ENCODE measurements at places on chromosomes 3 and 15.
A peak's percentile ranks its signal among the peaks of the same experiment; 100 is the strongest.

- no peak for DNase-seq
These were observed 32.6 kb upstream of the PDE8A start for GRCh38 chr15:84949043-84949442.

GRCh38 chr15:77597804-77598453 lies 34.8 kb downstream of the LINGO1 start:
- DNase-seq = no peak

GRCh38 chr3:194460566-194460965 lies 26.2 kb downstream of the ATP13A3 start:
- no peak for DNase-seq

- DNase-seq = peak; percentile 19
These were observed 12.9 kb downstream of the AMOTL2 start for GRCh38 chr3:134361162-134361835.

- no peak for DNase-seq
These were observed 50.7 kb downstream of the SCN5A start for GRCh38 chr3:38598791-38599190.

GRCh38 chr15:67051088-67052045 lies 14.0 kb upstream of the SMAD3 start:
- DNase-seq = no peak

DNA sequence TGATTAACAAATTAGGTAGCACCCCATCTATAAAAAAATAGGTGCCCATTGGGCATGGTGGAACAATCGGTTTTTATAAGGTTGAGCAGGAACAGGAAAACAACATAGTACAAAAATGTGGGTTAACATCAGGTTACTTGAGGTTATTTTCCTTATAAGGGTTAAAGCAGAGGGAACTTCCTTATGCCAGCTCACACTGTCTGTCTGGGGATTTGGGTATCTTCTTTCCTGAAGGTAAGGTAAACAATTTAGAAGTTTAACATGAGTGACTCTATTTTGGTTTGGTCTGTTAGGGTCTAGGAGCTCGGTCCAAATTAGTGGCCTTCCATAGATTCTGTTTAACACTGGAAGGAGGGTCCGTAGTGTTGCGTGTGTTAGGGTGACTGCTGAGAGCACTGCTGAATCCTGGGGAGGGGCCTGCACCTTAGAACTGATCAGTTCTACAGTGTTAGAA lies 14.7 kb downstream of the CHD2 start:
- peak; percentile 11 for DNase-seq

DNA sequence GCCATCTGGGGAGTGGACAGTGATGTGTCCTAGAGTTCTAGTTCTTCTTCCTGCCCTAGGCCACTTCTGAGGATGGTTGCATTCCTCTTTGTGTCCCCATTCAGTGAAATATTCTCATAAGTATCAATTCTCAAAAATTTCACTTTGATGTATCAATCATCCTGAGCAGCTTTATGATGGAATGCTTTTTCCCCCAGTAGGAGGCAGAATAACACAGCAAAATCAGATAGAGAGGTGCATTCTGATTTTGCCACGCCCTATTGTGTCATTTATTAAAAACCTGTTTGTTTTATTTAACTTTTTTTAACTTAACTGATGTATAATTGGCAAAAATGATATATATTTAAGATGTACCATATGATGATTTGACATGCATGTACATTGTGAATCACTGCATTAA lies 656.0 kb upstream of the GRM7 start:
- no peak for DNase-seq

DNA sequence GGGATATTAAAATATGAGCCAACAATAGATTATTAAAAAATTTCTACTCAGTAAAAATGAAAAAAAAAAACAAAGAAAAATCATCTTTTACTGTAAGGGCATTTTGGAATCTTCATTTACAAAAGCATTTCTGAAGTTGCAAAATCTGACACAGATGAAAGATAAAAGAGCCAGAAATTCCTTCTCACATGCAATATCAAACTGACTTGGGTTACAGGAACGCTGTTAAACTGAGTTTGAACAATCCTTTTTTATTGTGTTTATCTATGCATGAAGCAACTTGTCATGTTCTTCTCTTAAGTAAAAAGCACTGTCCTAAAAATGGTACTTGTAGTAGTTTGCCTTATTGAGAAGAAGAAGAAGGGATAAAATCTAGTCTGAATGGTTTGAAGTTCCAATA lies 468.5 kb upstream of the KCNMB2 start:
- no peak for DNase-seq

DNA sequence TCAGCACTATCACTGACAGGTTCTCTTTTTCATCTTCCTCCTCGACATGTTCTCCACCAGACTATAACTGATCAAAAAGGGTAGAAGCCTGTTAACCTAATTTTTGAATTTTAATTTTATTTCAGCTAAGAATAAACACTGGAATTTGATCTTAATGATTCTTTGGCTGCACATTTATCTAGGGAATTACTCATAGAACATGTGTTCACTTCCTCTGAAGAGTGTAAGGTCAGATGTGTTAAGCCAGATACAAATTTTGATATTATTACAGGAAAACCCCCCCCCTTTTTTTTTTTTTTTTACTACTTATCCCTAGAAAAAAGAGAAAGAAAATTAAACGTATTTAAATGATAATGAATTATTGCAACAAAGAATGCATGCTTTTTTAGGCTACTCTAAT lies 15.0 kb downstream of the DCBLD2 start:
- DNase-seq = no peak

GRCh38 chr3:101687142-101687931 lies 819 bp upstream of the RPL24 start:
- DNase-seq = no peak

GRCh38 chr3:156448300-156448699 lies 106.6 kb downstream of the SSR3 start:
- DNase-seq = no peak

- DNase-seq = no peak
These were observed 4.7 kb downstream of the INAFM2 start for GRCh38 chr15:40328176-40328575.

- DNase-seq = peak; percentile 55
These were observed 84.5 kb upstream of the SYNPR start for GRCh38 chr3:63193647-63194046.

DNA sequence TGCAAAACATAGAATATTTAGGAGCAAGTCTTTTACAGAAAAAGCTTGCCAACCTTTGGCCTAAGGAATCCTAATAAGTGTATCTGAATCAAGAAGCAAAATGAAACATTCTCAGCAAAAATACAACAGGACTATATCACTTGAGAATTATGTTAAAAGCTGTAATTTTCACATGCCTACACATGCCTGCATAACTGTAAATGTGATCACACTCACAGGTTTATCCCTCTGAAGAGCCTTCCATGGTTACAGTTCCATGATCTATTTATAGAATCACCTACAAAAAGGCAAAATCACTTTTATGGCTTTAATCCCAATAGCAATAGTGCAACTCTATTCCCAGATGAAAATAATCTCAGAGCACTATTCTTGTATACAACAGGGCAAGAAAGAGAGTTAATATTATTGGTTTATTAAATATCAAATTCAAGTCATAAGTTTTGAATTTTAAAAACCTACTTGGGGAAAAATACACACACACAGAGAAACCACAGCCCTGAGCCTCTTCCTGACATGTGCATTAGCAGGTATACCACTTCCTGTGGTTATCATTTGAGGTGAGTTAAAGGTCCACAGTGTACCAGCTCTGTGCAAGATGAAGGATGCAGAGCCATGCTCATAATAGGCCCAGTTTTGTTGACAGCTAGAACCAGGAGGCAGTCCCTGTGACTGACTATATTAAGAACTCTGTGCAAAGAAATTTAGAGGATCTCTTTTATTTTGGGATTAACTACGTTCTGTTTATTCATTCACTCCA lies 252.5 kb upstream of the TGFBR2 start:
- DNase-seq = no peak

DNA sequence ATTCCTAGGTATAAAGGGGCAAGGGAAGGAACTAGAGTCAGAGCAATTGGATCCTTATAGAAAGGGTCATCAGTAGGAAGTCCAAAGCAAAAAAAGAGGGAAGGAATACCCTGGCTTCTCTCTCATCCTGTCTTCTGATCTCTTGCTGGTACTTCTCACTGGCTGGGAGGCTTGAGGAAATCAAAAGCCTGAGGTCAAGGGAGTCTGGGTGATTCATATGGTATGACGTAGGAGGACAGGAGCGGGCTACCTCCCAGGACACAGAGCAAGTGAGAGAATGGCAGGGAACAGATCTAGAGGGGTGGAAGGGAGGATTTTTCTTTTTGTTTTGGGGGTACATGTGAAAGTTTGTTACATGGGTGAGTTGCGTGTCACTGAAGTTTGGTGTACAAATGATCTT lies 76.0 kb downstream of the CFAP20DC start:
- no peak for DNase-seq

GRCh38 chr15:83062768-83063180 lies 4.3 kb downstream of the BTBD1 start:
- DNase-seq = no peak

DNA sequence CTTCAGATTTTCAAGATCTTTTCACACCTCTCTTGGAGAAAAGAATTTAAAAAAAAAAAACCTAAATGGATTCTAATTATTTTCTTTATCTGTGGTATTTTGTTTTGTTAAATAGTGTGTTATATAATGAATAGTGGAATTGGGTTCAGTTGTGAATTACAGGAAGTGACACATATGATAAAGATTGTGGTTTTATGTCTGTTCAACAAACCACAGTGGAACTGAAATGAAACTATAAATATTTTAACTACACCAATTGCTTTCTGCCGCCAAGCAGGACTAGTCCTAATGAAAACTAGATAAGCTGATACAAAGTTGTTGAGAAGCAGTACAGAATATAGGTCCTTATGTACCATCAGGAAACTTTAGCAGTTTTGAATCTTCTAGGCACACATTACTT lies 121.6 kb downstream of the UBE2E2 start:
- DNase-seq = no peak

DNA sequence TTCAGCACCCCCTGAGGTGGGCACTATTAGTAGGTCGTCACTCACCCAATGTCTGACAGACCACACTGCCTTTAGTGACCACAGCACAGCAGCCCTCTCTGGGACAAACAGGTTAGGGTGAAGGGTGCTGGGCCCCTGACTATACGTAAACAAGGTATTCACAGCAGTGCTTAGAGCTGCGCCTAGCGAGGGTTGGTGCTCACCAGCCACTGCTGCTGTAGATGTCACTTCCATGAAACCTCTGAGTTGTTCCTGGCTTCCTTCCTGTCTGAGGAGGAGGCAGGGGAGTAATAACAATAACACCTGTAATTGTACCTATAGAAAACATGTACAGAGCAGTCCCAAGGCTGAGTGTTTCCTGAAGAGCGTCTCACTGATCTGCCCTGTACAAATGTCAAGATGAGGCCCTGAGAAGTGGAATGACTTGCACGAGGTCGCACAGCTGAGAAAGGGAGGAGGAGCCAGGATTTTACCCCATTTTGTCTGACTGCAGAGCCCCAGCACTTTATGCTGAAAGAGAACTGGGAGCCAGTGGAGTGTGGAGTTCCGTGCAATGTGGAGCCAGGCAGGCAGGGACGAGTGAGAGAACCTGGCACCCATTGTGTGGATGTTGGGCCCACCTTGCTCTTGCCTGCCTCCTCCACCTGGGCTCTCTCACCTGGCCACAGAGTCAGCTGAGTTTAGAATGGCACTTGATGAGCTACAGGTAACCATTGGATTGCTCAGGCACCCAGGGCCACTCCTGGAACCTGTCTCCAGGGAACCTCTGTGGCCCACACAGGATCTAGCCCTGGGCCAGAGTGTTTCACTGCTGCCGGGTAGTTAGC lies 93.8 kb downstream of the DNAJB8 start:
- DNase-seq = no peak

- no peak for DNase-seq
These were observed 28.2 kb downstream of the MEIS2 start for GRCh38 chr15:37072181-37072580.

DNA sequence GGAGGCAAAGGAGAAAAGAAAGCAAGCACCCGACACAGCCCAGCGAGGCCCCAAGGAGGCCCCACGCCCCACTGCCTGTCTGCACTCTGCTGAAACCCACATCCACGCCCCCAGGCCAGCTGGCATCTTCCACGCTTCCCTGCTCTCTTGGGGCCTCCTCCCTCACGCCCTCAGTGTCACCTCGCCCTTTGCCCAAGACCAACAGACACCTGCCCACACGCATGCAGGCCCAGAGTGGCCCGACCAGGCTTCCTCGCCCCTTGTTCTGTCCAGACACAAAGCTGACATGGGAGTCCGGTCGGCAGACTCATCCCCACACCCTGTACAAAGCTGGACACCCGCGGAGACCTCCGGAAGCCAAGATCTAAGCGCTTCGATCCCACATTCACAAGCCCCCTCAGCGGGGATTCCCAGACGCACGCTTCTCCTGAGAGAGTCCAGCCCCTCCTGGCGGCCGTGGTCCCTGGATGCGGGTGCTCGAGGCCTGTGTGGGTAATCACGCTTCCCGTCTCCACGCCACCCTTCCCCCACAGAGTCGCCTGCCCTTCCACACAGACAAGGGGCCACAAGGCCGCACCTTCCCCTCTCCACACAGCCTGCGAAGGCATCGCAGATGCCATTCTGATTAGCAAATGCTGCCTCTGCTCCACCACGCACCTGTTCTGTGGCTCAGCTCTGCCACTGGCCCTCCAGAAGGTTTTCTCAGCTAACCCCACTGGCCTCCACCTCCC lies 176.6 kb downstream of the XXYLT1 start:
- no peak for DNase-seq

DNA sequence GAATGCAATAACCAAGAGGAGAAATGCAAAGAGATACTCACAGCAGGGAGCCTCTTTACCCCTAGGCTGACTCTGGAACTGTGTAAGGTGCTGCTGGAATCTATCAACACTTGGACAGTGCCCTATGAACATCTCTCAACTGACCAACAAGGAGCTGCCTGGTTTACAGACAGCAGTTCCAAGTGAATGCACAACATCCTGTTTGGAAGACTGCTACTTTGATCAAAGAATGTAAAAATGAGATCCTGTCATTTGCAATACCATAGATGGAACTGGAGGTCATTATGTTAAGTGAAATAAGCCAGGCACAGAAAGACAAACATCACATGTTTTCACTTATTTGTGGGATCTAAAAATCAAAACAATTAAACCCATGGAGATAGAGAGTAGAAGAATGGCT lies 136.3 kb downstream of the IMPG2 start:
- no peak for DNase-seq

DNA sequence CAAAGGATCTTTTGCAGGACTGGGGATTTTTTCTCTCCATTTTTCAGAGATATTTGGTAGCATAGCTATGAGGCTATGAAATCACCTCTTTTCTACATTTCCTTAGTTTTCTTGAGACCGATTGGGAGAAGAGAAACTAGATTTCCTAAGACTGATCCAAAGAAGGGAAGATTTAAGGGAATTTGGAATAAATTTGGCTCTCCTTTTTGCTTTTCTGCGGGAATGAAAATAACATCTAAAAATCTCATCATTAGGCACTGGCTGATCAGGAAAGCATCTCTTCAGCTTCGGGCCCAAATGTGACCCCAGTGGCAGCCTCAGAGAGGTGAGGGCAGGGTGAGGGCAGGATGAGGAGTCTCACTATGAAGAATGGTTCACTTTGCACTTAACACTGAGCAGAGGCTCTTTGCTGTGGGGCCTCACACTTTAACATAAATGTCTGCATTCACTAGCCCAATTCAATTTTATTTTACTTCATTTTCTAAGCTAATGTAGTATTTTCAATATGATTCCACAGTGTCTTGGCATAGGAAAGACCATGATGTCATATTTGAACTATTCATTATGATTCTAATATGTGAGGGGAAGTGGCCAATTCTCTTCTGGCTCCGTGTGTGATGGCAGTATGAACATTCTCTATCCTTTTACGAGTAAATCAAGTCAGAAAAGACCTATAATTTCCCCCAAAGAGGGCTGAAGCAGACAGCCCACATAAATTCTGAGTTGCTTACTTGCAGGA lies 193.2 kb downstream of the MEX3B start:
- no peak for DNase-seq
